Activated naive CD4-positive, alpha-beta T cell treated with anti-CD3 and anti-CD28 coated beads, Interleukin-2, amount 50 U/mL, for 72 hours (primary cell): ENCODE measurements at places on chromosomes 12 and 14. TPM values are rescaled to one million over a fixed set of nuclear protein-coding genes. Genes with fewer than 3 reads are reported as not detected.

DNA sequence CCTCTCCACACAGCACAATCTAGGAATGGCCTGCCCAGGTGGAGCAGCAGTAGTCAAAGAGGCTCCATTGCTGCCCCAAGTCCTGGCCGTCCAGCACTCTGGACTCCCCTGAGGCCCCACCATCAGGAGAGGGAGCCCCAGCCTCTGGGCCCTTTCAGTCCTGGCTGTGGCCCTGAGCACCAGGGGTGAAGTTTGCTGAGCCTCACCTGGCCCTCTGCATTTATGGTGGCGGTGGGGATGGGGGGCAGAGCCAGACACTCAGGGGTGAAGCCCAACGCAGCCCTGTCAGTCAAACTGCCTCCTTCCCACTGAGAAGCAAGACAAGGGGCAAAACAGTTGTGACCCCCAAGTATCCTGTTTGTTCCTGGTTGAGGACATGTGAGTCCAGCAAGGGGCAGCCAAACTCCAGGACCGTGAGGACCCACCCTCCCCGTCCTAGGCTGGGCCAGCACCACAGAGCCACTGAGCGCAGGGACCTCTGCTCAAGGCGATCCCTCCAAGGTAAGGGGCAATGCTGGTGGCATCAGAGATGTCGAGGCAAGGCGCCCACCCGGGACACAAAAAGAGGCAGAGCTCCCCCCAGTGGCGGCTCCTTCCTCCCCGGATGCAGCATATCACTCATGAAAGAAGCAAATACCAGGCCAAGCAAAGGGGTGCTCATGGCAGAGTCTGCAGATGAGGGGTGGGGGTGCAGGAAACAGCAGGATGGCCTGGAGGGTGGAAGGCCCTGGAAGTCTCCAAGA, 4.8 kb upstream of the AMN start:
- DNase-seq = peak; percentile 67

DNA sequence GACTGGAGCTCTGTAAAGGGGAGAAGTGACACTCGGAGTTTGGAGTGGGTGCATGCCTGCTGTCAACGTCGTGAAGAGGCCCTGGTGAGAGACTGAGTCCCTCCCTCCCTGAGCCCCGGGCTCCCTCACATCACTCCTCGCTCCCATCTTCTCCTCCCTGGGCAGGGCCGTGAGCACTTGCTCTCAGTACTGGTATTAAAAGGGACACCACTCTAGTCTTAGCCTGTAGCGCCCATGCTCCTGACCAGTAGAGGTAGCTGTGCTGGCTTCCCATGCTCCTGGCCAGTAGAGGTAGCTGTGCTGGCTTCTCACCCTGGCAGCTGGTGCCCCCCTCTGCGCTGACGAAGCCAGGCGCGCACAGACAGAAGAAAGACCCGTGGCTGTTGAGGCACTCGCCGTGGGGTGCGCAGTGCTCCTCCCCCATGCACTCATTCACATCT, 14.7 kb downstream of the ISCA2 start:
- no peak for DNase-seq

DNA sequence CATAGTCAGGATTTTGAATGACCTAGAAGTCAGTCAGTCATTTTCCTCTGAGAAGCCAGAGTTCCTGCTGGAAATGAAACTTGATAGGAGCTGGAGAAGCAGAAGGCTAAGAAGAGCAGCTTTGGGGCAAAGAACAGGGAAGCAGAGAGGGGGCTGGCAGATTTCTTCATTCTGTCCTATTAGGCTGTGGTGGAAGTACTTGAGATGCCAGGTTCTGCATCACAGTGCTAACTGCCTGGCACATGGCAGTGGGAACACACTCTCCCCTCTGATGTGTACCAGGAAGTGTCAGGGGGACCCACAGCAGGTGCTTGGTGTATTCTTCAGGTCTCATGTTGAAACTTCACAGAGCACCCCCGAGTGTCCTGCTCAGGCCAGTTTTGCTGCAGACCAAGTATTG, 61.0 kb downstream of the SUSD6 start:
- DNase-seq = no peak

DNA sequence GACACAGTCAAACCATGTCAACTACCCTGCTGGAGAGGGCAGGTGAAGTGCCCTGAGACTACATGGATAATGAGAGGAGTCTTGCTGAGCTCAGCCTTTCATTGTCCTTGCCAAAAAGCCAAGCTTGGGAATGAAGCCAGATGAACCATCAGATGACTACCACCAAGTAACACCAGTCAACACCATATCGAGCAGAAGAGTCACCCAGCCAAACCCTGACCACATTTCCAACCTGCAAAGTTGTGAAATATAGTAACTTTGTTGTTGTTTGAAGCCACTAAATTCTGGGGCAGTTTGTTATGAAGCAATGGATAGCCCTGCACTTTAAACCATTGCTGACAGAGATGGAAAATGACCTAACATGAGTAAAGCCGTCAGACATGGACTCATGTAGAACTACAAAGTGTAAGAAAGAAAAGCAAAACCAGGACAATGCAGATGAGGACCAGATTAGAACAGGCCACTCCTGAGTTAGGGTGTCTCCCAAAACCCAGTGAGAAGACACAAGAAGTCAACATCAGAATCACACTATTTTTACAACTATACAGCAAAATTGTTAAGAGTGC, 12.5 kb upstream of the CRADD start:
- no peak for DNase-seq

DNA sequence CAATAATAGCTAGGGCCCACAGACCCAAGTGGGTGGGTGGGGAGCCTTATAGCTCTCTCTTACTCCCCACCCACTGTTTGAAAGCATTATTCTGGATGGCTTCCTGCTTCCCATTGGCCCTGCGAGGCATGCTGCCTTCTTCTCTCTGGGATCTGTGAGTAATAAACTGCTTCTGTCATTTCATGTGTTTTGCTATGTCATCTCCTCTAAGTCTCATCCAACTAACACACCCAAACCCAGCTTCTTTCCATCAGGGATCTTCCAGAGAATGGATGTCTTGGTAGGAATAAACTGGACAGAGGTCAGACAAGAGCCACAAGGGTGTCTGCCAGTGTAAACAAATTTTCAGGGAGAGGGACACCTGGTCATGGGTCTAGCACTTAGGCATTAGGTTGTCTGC, 66.4 kb upstream of the BDKRB2 start:
- no peak for DNase-seq

DNA sequence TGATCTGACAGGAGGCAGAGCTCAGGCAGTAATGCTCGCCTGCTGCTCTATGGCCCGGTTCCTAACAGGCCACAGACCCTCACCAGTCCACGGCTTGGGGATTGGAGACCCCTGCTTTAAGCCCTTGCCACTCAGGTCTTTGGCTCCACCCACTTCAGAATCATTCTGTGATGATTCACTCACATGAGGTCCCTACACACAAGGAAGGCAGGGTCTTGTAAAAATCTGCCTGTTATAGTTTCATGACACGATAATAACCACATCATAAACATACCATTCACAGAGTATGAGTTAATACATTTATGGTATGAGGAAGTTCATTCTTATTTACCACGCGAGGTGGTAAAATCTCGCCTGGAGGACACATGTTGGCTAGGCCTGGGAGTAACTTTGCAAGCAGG, 29.0 kb upstream of the MAX start:
- no peak for DNase-seq

GRCh38 chr12:99455350-99456035, 192.1 kb upstream of the GARIN6 start:
- DNase-seq = no peak

Gene SLC39A9
- 52.4 TPM for total RNA-seq

Gene TAS2R46
- 1.5 TPM for total RNA-seq

Gene PTPN21
- not detected for total RNA-seq
